CD4-positive, alpha-beta T cell treated with Interleukin-6 for 4 hours (primary cell): ENCODE measurements at places on chromosomes 5 and 9.

DNA sequence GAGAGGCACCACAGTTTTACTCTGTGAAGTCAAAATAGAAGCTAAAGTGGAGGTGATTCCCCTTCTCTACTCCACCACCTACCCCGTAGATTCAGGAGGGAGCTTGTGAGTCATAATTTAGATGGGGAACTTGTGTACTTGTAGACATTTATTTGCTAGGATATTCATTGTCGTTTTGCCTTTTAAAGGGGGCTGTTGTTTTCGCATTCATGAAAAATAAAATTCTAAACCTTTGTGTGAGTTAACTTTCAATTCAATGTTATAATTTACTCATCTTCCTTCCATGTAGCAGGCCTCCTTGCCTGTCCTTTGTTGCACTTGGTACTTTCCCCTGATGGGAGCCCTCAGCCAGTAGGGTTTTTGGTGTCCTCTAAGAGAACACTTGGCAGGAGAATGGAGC is 22.0 kb downstream of the SECISBP2 start:
- DNase-seq = no peak

- no peak for DNase-seq
Measured at GRCh38 chr9:112774006-112774996, 23.7 kb downstream of the SNX30 start.

GRCh38 chr5:45604092-45604491 is 92.1 kb downstream of the HCN1 start:
- no peak for DNase-seq

DNA sequence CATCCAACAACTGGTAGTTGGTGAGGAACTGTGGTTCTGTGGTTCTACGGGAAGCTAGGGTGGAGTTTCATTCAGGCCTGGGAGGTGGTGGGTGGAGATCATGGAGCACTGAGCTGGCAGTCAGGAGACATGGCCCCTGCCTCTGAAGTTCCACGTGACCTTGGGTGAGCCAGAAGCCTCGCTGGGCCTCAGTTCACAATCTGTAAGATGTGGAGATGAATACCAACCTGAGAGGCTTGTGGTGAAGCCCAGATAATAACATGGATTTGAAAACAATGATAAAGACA is 177.9 kb downstream of the MACROH2A1 start:
- DNase-seq = no peak

DNA sequence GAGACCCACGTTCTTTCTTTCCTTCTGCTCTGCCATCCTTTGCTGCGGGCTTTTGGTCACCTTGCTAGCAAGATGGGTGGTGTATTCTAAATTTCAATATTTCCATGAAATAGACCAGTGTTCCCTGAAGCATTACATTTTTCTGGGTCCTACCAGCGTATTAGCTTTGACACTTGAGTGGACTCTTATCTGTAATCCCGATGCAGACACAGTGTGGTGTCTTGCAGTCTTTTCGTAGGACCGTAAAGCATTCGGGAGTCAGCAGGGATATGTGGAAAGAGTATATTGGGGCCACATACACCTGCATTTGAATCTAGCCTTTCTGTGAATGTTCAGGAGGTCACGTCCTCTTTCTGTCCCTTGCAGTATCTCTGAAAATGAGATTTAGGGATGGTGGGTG is 124.7 kb upstream of the CPEB4 start:
- DNase-seq = no peak

DNA sequence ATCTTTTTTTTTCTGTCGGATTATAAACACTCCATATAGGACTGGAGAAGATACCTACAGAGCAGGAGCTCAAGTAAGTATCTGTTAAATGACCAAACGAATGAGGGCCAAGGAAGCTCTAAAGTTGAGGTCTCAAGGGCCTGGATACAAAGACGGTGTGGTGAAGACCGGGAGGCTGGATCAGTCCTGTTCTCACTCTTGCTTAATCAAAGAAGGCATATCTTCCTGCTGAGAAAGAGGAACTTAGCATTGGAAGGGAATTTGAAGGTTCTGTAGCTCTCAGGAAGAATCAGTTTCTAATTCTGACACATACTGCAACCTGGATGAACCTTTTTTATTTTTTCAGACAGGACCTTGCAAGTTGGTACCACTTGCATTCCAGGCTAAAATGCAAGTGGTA is 28.3 kb upstream of the PAX5 start:
- DNase-seq = no peak

DNA sequence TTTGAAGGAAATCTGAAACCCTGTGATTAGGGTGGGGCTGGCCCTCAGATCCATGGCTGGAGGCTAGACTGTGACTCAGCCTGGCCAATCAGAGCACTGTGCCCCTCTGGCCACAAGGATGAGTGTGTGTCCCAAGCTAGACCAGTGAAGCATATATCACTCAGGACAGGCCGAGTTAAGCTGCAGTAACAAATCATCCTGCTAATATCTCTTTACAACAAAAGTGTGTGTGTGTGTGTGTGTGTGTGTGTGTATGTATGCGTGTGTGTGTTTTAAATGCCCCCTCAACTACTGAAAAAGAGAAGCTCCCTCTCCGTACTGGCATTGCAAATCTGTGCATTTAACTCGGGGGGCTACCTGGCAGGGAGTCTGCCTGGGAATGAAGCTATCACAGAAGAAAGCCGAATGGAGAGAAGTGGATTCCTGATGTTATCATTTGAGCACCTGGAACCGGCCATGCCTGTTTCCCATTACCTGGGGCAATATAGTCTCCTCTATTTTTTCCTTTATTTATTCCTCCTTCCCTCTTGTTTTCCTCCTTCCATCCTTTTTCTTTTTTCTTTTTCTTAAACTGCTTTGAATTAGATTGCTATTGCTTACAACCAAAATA is 25.6 kb downstream of the STC2 start:
- no peak for DNase-seq

GRCh38 chr5:96537386-96537785 is 104.3 kb upstream of the PCSK1 start:
- DNase-seq = peak; percentile 10

- DNase-seq = no peak
Measured at GRCh38 chr5:139651043-139651834, 3.1 kb downstream of the CXXC5 start.

- no peak for DNase-seq
Measured at GRCh38 chr5:56717253-56717987, 97.9 kb upstream of the MAP3K1 start.

- DNase-seq = no peak
Measured at GRCh38 chr5:109681763-109682162, 8.0 kb upstream of the MAN2A1 start.

DNA sequence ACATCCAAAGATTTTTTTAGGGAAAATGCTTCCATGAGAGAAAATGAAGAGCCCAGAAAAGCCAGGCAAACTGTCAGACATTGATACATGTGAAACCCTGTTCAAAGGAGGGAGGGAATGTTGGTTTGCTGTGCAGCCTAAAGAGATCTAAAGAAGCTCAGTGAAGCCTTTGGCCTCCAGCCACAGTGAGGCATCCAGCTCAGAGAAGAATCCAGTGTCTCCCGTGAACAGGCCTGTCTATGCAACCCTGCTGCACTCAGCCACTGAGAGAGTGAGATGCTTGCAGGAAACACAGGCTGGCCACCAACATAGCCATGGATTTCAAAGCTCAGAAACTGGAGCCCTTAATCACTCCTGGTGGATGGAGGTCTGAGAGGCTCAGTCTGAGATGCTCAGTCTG is 171.4 kb upstream of the PLCXD3 start:
- DNase-seq = no peak

DNA sequence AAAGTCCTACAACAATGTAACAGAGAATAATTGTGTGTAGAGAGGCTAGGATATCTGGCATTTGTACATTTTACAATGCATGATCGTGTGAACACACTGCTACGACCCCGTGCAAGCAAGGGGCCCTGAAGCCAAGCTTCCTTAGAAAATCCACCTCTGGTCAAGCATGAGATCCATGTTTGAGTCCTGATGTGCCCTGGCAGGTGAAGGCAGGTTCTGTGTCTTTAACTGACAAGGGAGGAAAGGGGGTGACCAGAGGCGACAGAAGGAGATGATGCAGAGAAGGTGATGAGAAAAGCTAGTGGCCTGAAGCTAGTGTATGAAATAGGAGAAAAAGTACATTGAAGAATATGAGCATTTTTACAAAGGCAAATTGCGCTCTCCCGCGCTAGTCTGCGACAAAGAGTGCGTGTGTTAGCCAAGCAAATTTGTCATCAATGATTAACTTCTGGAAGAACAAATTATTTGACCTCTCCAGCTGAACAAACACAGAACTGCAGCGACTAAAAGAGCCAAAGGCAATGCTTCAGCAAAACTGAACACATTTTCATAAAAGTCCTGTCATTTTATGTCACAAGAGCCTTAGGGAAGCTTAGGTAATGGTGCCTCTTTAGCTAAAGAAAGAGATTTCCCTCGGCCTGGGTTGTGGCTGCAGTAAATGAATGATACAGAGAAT is 101.7 kb upstream of the DAPK1 start:
- DNase-seq = no peak

DNA sequence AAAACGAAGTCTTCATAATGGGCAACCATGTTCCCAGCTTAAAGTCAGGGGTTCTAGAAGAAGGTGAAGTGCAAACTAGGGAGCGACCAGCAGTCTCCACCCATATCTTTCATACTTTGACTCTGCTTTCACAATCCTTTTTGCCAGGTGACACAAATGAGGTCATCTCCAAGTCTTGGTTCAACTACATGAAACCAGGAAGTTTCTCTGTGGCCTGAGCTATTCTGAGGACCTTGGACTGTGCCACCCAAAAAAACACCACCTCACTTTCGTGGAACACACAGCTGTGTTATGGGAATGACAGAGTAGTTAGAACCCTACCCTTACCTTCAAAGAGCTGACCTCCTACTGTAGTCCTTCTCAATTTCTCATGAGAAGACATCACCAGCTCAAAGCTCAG is 309.2 kb downstream of the AGTPBP1 start:
- no peak for DNase-seq

GRCh38 chr5:91521334-91521733 is 138.2 kb upstream of the ARRDC3 start:
- DNase-seq = no peak

DNA sequence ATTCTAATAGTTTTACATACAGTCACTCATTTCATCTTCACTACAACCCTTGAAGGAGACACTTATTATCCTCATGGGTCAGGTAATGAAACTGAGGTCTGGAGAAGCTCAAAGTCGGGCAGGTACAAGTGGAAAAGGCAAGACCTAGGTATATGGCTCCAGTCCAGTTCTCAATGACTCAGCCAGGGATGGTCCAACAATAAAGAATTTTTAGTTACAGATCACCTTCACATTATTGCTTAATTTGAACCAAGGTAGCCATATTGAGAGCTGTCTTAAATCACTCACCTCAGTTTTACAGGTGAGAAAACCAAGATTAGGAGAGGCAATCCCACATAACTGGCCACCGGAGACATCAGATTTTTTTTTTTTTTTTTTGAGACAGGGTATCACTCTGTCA is 55.4 kb downstream of the PTPN3 start:
- DNase-seq = no peak

DNA sequence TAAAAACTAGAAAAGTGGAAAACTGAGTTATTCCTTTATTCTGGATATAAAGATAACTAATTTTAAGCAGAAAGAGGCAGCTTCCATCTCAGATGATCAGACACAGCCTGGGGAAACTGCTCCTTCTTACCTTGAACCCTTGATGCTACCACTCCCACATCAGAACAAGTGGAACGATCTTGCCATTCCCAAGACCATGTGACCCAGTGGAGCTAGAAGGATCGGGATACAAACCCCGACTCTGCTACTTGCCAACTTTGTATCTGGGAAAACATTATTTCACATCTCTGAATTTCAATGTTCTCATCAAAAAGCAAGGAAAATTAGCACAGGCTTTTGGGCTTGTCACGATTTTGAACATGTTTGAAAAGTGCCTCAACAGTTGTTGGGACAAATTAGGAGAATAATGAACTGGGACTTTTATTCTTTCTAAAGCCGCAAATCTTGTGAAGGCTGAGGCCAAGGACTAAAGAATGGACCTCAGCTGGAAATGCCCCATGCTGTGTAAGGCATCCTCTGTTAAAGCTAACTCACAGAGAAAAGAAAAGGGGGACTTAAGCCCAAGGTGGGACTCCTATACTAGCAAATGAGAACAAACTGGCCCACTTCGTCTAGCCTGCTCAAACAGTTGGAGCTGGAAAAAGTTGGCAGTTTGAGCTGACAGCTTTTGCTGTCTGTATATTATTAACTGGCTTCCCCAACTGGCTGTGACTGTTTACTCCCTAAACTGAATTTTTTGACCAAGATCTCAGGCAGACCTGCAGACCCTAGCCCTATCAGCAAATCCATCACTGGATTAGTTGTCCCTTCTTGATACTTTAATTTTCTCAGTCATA is 552.3 kb downstream of the EFNA5 start:
- DNase-seq = no peak

- no peak for DNase-seq
Measured at GRCh38 chr9:83284746-83285145, 221.8 kb upstream of the RASEF start.

GRCh38 chr9:32251539-32251938 is 132.9 kb upstream of the ACO1 start:
- DNase-seq = peak; percentile 28

- no peak for DNase-seq
Measured at GRCh38 chr9:129178568-129179382, 714 bp upstream of the IER5L start.

DNA sequence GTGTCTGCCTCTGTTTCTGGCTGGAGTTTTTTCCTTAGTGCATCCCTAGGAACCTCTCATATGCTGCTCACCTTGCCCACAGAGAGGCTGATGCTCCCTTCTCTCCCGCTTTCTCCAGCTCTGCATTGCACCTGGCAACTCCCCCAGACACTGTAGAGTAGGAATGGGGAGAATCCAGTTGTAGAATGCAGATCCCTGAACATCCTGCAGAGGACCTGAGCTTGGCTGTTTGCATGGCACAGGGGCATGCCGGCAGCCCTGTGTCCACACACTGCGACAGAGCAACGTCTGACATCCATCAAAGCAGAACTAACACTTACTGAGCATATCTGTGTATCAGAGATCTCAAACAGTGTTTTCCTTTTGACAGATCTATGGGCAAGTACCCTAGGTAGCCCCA is 19.9 kb downstream of the IDNK start:
- DNase-seq = no peak

DNA sequence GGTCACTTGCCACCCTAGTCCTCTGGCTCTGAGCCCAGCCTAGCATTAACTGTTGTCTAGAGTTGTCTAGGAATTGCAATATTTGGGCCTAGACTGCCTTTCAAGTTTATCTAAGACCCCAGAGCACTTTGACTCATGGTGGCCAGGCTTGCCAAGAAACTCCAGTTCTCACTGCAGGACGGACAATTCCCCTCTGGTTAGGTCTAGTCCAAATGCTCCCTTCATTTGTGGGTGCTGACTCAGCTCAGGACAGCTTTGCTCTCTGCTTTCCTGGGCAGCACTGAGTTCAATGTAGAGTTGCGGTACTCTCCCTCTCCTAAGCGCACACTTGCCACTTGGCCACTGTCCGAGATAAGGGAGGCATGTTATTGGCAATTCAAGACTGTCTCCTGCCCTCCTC is 619.4 kb downstream of the TLE1 start:
- no peak for DNase-seq

DNA sequence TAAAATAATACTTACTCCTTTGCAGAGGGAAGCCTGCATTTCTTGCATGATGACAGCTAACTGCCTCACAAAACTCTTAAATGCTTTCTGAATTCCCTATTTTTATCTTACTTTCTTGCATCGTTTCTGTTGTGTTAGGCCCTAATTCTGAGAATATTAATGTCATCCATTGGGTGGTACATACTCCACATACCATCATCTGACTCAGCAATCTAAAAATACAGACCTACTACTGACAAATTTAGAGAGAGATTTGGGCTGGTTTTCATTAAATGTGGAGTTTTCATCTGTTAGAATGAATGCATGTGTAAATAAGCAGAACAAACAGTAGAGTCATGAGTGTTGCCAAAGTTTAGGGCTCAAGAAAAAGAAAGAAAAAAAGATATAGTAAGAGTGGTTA is 26.5 kb upstream of the KCNN2 start:
- DNase-seq = no peak
